ENCODE measurements at places on chromosomes 1 and 21.

- DNase-seq: no peak
Observed at GRCh38 chr1:168374566-168374965, 93.9 kb downstream of the TBX19 start.

DNA sequence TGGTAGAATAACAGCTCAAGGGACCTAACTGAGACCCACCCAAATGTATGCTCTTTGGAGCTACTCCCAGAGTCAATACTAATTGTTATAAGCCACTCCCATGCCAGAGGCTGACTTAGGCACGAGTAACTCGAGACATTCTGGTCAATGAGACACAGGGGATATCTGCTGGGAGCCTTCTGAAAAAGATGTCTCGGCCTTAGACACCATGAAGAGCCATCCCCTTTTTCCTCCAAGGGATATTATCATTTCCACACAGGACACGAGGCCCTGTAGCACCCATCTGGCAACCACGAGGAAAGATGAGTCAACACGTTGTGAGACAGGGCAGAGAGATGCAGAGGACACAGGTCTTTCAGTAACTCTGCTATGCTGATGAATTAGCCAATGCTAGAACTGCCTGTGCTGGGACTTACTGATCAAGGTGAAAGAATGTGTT, 30.7 kb downstream of the ITPKB start:
- DNase-seq: no peak

DNA sequence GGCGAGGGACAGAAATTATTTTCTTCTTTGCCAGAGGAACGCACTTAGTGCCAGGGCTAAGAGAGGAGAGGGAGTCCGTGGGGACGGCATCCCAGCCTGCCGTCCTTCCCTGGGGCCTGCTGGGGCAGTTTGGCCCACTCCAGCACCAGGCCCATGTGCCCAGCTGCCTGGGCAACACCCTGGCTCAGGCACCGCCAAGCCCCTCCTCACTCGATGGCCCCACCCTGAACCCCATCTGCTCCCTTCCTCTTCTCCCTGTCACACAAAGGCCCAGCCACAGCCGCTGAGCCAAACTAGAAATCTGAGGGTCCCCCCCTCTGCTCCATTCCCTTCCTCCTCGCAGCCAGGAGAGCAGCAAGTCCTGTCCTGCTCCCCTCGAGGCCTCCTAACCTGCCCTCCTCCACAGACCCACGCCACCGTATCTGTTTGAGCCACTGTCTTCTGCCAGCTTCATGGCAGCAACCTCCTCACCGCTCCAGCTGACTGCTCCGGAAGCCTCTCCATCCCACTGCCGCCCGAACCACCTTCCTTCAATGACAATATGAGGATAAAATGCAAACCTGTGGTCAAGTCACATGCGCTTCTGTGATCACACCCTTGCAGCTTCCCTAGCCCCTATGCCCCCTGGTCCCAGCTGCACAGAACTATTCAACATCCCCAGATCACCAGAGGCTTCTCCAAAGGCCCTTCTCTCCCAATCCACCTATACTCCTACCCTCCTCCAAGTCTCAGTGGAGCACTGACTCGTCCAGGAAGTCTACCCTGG, 8.4 kb upstream of the TNNI1 start:
- DNase-seq: no peak

DNA sequence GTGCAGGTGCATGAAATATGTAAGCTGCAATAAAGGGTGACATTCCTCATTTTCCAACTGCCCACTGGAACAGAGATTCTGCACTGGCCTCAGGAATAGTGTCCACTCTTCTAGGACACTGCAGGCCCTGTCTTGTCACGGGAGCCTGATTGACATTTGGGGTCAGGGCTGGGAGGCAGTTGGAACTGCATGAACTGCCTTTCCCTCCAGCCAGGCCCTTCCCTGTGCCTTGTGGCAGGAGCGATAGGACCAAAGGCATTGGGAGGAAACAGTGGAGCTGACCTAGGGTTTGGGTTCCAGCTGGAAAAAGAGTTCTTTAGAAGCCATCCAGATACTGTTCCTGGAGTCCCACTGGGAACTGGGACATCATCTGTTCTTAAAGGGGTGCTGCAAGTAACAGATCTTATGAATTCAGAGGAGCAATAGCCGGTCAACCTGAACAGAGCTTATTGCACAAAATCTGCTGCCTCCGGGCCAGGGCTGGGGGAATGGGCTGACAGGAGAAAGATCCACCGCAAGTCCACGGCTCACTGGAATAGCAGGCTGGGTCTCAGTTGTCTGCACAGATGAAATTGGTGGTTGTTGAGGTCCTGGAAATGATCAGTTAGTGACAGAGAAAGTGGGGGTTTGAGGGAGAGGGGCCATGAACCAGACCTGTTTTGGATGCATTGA, 451.7 kb downstream of the CAMTA1 start:
- DNase-seq: no peak

GRCh38 chr1:161511018-161511755, 5.9 kb downstream of the FCGR2A start:
- DNase-seq: no peak

DNA sequence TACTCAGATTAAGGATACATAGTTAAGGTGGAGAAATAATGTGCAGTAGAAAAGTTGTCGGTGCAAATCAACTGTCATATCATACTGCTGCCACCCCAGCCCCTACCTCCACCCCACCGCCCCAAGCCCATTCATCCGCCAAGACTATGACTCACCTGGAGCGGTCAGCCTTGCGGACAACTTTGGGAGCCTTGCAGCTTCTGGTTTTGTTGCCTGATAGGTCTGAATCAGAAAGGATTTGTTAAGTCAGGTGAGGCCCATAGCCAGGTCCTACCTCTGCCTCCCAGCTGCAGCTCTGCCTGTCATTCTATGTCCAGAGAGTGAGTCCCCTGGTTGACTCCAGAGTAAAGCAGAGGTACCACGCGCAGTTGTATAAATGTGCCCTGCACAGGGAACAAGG, 12.6 kb downstream of the C1orf162 start:
- no peak for DNase-seq

- no peak for DNase-seq
Observed at GRCh38 chr21:41555057-41555456, 47.1 kb upstream of the TMPRSS2 start.

DNA sequence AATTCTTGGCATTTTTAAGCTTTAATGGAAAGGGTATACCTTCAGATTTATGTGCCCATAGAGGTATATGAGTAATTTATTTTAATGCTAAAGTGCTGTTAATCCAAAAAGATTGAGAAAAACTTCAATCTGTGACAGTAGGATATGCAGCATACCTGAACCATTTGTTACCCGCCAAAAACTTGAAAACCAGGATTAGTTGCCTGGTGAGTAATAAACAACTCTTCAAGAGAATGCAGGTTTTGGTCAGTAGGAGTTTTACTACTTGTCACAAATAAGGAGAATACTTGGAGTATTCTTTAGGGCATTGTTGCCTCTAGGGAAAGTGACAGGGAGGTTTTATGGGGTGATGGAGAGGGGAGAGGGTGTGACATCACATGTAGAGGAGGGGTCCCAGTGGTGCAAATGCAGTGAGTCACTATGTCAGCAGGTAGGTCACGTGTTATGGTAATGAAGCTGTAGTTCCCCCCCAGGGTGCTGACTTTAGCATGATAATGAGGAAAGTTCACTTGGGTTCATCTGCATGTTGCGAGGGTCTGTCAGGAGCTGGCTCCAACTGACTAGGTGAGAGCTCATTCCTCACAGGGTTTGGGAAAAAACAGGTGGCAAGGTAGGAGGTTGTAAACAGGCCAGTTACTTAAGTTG, 23.1 kb downstream of the USP25 start:
- DNase-seq: peak; percentile 98

GRCh38 chr1:11770011-11770410, 8.0 kb downstream of the C1orf167 start:
- DNase-seq: no peak

GRCh38 chr1:87180682-87181081, 148.0 kb upstream of the LMO4 start:
- no peak for DNase-seq

- DNase-seq: no peak
Observed at GRCh38 chr1:179066471-179066870, 15.4 kb upstream of the TOR3A start.

DNA sequence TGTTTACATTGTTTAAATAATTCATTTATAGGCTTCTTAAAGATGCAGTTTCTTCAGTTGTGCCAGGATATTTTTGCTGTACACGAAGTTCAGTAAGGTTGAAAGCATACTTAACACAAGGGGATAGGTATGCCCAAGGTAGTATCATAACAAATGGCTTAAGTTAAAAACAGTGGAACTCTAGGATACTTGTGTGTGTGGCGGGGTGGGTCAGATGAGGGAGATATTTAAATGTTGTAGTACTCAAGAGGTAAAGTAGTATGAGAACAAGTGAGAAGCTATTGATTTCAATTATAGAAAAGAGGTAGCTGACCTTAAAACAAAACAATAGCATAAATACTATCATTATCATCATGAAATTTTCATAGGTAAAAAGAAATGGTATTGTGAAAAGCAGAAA, 6.2 kb downstream of the LRRC7 start:
- no peak for DNase-seq

- no peak for DNase-seq
Observed at GRCh38 chr1:236361909-236362590, 32.0 kb upstream of the EDARADD start.

- no peak for DNase-seq
Observed at GRCh38 chr1:91889717-91890459, 3.9 kb upstream of the TGFBR3 start.

DNA sequence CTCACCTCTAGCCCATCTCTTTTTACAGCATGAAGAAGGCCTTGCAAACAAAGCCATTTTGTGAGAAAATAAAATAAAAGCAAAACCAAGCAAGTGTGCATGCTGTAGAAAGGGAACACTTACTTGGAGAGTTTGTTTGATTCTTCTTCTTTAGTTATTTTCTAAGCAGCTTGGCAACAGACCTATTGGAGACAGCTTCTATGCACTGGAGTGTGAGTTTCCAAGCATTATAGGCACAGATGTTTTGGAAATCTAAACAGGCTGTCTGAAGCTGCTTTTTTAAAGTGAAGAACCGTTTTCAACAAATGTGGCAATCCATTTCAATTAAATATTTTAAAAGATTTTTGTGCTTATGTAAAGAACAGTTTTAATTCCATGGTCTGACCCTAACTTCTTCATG, 76.6 kb downstream of the NGF start:
- DNase-seq: no peak

- DNase-seq: no peak
Observed at GRCh38 chr21:45278156-45278911, 9.4 kb downstream of the POFUT2 start.

DNA sequence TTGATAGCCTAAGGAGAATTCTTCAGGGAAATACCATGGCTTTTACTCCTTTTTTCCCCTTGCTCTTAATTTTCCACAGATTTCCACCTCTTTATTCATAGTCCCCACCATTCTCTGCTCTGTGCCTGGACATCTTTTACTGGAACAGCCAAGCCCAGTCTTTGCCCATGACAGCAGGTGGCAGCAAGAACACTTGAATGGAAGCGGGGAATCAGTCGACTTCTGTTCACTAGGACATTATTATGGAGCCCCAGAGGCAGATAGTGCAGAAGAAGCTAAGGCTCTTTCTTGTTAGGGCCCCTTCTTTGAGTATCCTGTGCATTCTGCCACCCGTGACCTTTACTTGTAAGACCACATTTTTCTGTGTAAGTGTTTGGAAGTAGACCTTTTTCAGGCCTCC, 6.3 kb downstream of the OR14I1 start:
- DNase-seq: no peak

DNA sequence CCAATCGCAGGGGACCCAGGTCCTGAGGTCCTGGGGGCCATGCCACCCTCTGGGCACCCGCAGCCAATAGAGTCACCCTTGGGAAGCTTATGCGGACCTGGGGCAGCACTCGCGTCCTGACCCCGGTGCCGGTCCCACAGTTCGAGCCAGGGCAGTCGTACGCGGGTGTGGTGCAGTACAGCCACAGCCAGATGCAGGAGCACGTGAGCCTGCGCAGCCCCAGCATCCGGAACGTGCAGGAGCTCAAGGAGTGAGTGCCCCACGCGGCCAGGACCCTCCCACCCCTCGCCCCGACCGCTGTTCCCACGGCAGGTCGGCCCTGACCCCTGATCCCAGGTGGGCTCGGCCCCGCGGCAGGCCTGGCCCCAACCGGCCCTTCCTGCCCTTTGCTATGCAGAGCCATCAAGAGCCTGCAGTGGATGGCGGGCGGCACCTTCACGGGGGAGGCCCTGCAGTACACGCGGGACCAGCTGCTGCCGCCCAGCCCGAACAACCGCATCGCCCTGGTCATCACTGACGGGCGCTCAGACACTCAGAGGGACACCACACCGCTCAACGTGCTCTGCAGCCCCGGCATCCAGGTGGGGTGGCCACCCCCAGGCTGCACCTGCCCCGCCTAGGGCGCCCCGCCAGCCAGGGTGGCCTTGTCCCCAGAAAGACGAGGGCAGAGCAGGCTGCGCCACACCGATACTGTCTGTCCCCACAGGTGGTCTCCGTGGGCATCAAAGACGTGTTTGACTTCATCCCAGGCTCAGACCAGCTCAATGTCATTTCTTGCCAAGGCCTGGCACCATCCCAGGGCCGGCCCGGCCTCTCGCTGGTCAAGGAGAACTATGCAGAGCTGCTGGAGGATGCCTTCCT, 20.5 kb downstream of the COL6A1 start:
- DNase-seq: no peak
